Peyer's patch (tissue), 4 donors: ENCODE measurements at places on chromosomes 16 and 17.
A peak's percentile ranks its signal among the peaks of the same experiment; 100 is the strongest.

GRCh38 chr17:8376271-8377067 lies at the start of gene KRABD2:
Gene KRABD2, minus strand, starts transcription at chr17:8376704.
- H3K4me1 ChIP-seq: no peaks in the 10 kb centered on the region
- no peaks in the 10 kb centered on the region for H3K27me3 ChIP-seq
- H3K27ac ChIP-seq: peak within 1 kb of the TSS; percentile 84
- peak within 1 kb of the TSS; percentile 62 for H3K4me3 ChIP-seq
- peak; percentile 95 for DNase-seq

- DNase-seq: no peak
- H3K4me3 ChIP-seq: peak within 1 kb of the TSS; percentile 52
- no peaks in the 10 kb centered on the region for H3K4me1 ChIP-seq
- H3K27ac ChIP-seq: peak within 1 kb of the TSS; percentile 72
These were observed at the start of gene TEX14 for GRCh38 chr17:58691701-58692238. Gene TEX14, minus strand, starts transcription at chr17:58692045. Its CDS starts 40,044 bp downstream, at chr17:58652001.

GRCh38 chr17:63442549-63443035 lies 3.5 kb downstream of the CYB561 start:
- DNase-seq: peak; percentile 39
- no peaks in the 10 kb centered on the region for H3K27me3 ChIP-seq
- H3K27ac ChIP-seq: no peak overlapping the region
- H3K36me3 ChIP-seq: no peaks in the 10 kb centered on the region
- H3K4me3 ChIP-seq: no peak overlapping the region
- peaks cover 4% of the 10 kb centered on the region for H3K4me1 ChIP-seq

DNA sequence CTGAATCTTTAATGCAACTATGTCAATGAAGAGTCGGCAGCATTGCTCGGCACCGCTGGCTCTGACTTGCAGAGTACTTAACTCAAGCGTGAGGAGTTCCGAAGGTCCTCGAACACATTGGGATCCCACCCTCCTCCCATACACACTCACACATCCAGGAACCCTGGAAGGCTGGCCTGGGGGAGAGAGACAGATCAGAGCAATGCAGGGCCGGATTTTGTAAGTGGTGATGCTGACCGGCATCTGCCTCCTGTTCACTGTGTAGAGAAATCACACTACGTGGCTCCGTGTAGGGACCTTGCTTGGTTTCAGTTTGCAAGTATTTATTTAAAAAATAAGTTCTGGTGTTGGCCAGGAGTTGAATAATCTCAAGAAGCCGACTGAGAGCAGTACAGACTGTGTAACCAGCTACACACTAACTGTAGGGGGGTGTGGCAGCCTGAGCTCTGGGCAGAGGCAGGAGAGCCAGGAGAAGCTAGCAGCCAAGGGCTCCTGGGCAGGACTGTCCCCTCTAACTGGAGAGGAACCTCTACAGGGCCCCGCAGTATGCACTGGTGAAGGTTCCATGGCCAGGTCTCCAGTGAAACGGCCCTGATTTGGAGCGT lies 190.2 kb upstream of the TNRC6C start:
- no peaks in the 10 kb centered on the region for H3K36me3 ChIP-seq
- no peaks in the 10 kb centered on the region for H3K4me1 ChIP-seq
- no peak overlapping the region for H3K27ac ChIP-seq
- no peak for DNase-seq
- H3K4me3 ChIP-seq: no peak overlapping the region
- H3K27me3 ChIP-seq: no peaks in the 10 kb centered on the region

- no peak overlapping the region for H3K27ac ChIP-seq
- no peak overlapping the region for H3K4me3 ChIP-seq
- no peaks in the 10 kb centered on the region for H3K4me1 ChIP-seq
- H3K36me3 ChIP-seq: no peaks in the 10 kb centered on the region
- no peak for DNase-seq
- no peaks in the 10 kb centered on the region for H3K27me3 ChIP-seq
These were observed 335.8 kb downstream of the WWOX start for GRCh38 chr16:78435260-78435659.
